ENCODE measurements at places on chromosomes 7 and 10. TPM values are rescaled to one million over a fixed set of nuclear protein-coding genes. Genes with fewer than 3 reads are reported as not detected.

The COL17A1 gene
- total RNA-seq = 2.6 TPM

GRCh38 chr10:8365935-8366911, 311.7 kb downstream of the GATA3 start:
- no peak overlapping the region for H3K4me3 ChIP-seq
- DNase-seq = peak; percentile 99
- H3K27ac ChIP-seq = peak overlapping the region; percentile 95
- peaks cover 20% of the 10 kb centered on the region for H3K4me1 ChIP-seq
- no peaks in the 10 kb centered on the region for H3K36me3 ChIP-seq

- no peak overlapping the region for H3K4me3 ChIP-seq
- no peaks in the 10 kb centered on the region for H3K27me3 ChIP-seq
- peak; percentile 52 for DNase-seq
- no peaks in the 10 kb centered on the region for H3K36me3 ChIP-seq
Observed at GRCh38 chr10:22597138-22597537, 117.2 kb downstream of the PIP4K2A start.

The RAB19 gene
- total RNA-seq = 0.50 TPM

The C10orf105 gene
- not detected for total RNA-seq

GRCh38 chr7:111438369-111439289, 123.7 kb downstream of the IMMP2L start:
- H3K27me3 ChIP-seq = no peaks in the 10 kb centered on the region
- H3K36me3 ChIP-seq = no peaks in the 10 kb centered on the region
- peaks cover 11% of the 10 kb centered on the region for H3K4me1 ChIP-seq
- no peak overlapping the region for H3K4me3 ChIP-seq

The GPRIN2 gene
- 2.2 TPM for total RNA-seq

The HHEX gene
- total RNA-seq = not detected

DNA sequence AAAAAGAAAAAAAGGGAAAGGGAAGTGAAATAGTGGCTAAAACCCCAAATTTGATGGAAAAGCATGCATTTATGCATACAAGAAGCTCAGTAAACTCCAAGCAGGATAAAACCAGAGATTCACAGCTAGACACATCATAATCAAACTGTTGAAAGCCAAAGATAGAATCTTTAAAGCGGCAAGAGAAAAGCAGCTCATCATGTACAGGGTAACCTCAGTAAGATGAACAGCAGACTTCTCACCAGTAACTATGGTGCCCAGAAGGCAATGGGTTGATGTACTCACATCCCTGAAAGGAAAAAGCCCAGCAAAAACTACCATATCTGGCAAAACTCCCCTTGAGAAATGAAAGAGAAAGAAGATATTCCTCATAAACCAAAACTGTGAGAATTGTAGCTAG, 60.4 kb downstream of the TPST1 start:
- no peak overlapping the region for H3K27ac ChIP-seq
- no peaks in the 10 kb centered on the region for H3K27me3 ChIP-seq
- H3K4me1 ChIP-seq = no peaks in the 10 kb centered on the region
- DNase-seq = no peak

The OLAH gene
- total RNA-seq = not detected

The VAX1 gene
- total RNA-seq = 0.62 TPM

DNA sequence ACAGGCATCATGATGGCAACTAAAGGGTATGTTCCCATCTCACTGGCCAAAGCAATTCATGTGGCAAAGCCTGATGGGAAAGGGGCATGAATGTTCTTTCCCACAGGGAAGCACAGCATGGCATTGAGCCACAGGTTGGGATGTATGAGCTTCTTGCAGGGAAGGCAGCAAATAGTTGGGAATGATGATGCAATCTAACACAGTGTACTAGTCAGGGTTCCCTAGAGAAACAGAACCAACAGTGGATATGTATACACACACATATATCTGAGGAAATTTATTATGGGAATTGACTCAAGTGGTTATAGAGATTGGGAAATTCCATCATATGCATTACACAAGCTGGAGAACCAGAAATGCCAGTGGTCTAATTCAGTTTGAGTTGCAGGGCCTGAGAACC, 253.6 kb upstream of the NPVF start:
- H3K27ac ChIP-seq = no peak overlapping the region
- DNase-seq = no peak
- no peaks in the 10 kb centered on the region for H3K36me3 ChIP-seq
- H3K4me1 ChIP-seq = no peaks in the 10 kb centered on the region
- no peaks in the 10 kb centered on the region for H3K27me3 ChIP-seq

DNA sequence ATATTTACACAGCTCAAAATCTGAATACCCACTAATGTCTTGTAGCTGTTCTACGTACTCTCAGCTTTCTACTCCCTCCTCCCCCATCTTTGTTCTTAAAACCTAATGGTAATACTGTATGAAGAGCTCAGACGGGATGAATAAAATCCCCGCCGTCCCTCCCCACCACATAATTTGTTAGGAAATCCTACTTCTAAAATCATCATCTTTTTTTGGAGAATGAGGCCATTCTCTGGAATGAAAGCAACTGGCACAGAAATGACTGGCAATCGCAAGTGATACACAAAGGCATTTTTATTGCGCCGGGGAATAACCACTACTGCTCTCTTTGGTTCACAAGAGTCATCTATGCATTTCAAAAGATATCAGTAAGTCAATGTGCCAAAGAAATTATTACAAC, 27.3 kb downstream of the SLC35B4 start:
- peaks cover 7% of the 10 kb centered on the region for H3K27me3 ChIP-seq
- H3K4me3 ChIP-seq = no peak overlapping the region
- H3K4me1 ChIP-seq = no peaks in the 10 kb centered on the region
- no peak overlapping the region for H3K27ac ChIP-seq
- H3K36me3 ChIP-seq = peaks cover 7% of the 10 kb centered on the region
